ENCODE measurements at places on chromosomes 3 and 15. TPM values are rescaled to one million over a fixed set of nuclear protein-coding genes. Genes with fewer than 3 reads are reported as not detected.

GRCh38 chr3:141006344-141006743 is 44.8 kb upstream of the SPSB4 start:
- DNase-seq: no peak

GRCh38 chr15:38824719-38825118 is 260.1 kb upstream of the RASGRP1 start:
- no peak for DNase-seq

- DNase-seq: no peak
Measured at GRCh38 chr3:123421353-123422174, 27.3 kb downstream of the ADCY5 start.

GRCh38 chr15:90351479-90352106 is 491 bp upstream of the ZNF774 start:
- peak; percentile 24 for DNase-seq

DNA sequence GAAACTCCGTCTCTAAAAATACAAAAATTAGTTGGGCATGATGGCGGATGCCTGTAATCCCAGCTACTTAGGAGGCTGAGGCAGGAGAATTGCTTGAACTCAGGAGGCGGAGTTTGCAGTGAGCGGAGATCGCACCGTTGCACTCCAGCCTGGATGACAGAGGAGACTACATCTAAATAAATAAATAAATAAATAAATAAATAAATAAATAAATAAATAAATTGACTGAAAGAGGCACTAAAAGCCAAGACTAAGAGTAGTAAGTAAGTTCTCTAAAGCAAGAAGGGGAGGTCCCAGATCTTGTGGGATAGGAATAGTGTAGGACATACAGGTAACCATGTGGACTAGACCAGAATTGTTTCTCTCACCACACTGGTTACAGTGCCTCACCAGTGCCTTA is 40.0 kb downstream of the TLNRD1 start:
- DNase-seq: no peak

DNA sequence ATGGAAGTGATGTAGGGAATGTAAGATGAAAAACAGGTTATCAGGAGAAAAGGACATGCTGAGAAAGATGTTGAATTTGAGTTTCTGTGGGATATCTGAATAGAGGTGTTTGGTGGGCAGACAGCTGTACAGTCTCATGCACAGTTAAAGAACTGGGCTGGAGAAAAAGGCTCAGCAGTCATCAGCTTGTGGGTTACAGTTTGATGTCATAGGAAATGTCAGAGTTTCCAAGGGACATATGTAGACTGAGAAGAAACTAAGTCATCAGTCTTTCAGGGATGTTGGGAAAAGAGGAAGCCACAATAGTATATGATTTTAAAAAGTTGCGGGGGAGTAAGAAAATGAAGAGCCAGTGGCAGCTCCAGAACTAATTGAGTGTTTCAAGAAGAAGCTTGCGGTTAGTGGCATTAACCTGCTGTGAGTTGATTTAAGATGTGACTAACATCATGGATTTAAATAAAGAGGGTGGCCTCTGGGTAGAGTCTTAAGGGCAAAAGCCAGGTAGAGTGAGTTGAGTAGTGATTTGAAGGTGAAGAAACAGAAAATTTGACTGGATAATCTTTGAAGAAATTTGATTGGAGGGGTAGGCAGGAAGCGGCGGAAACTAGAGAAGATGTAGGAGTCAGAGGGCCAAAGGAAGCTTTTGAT is 24.6 kb downstream of the GORASP1 start:
- no peak for DNase-seq

DNA sequence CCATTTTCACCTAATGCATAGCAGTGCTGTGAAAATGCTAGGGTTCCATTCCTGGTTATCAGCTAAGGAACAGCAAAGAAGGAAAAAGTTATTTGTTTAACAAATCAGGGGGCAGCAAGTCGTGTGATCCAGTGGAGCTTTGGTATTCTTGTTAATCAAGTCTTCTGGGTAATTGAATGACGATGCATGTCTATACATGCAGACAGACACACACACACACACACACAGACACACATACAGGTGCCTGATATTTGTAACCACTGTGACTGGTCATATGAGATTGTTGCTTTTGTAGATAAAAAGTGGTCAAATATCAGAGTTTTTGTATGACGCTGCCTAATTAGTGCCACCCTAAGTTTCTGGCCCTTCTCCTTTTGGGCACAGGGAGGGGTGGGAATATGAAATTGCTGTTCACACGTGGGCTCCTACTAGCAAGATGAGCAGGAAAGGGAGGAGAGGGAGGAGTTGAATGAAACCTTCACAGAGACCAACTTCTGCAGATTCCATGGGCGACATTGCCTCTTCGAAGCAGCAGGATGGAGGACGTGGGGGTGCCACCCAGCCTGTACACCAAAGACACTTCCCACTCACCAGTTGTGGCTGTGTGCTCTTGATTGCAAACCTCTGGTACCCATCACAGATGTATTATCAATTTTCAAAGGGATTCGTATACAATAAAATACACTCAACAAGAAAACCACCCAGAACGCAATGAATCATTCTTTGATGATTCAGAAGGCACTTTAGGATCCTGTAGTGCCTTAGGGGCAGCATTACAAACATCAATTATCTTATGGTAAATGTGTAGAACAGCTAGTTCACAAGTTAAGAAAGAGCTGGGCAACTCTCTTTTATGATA is 281.9 kb upstream of the ICE2 start:
- no peak for DNase-seq

DNA sequence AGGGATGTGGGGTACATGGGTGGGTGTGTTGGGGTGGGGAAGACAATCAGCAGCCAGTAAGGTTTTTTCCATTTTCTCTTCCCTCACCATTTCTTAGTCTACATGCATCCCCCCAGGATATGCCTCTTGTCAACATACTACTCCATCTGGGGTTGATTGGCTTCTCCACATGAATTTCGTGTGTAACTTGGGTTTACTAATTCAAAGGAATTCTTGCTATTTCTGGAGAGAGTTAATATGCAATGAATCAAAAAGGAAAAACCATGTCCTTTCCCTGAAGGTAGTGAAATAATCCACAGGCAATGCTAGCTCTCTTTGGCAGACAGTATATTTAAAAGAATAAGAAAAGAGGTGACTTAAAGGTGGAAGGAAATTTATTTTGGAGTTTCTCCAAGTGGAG is 198.4 kb downstream of the EBLN2 start:
- DNase-seq: peak; percentile 20

GRCh38 chr15:73683777-73684580 is at the start of gene CD276:
CD276 (plus strand) TSS chr15:73684383; CDS start chr15:73699640, 15,257 bp downstream.
- peak; percentile 89 for DNase-seq

DNA sequence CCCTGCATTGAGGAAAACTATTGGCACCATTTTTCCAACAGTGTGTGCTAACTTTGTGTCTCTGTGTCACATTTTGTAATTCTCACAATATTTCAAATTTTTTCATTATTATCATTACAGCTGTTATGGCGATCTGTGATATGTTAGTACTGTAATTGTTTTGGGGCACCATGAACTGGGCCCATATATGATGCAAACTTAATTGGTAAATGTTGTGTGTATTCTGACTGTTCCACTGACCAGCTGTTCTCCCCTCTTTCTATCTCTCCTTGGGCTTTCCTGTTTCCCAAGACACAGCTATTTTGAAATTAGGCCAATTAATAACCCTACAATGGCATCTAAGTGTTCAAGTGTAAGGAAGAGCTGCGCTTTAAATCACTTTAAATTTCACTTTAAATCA is 2.2 kb upstream of the CYP8B1 start:
- no peak for DNase-seq

DNA sequence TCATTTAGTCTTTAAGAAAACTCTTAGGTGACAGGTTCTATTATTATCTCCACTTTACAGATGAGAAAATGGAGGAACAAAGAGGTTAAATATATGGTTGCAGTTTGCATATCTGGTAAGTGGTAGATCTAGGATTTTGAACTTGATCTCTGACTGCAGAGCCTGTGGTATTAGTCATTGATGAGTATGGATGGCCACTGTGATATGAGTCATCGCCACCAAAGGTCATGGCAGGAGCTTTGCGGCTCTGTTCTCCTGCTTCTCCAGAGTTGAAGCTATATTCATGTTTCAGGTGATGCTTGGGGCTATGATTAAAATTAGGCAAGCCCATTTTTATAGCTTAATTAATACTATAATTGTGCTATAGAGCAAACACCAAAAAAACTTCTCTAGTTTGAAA is 306.2 kb upstream of the DPPA4 start:
- DNase-seq: no peak

DNA sequence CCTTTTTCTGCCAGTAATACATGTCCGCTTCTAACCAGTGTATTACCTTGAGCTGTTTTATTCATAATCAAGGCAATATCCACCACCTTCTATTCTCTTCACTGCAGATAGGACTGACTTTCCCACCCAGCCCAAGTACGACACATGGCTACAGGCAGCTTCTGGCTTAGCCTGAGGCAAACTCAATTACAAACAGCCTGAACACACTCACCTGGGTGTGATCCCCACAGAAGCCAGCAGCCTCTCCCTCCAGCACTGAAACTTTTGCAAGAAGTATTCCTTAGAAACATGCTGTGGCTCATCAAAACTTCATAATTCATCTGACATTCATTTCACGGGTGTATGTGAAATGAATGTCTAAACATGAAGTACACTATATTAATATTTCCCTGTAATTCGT is 13.5 kb upstream of the KCNMB3 start:
- no peak for DNase-seq

- DNase-seq: no peak
Measured at GRCh38 chr15:46502667-46503066, 867.8 kb downstream of the SQOR start.

- DNase-seq: no peak
Measured at GRCh38 chr3:188122571-188123169, 31.3 kb upstream of the LPP start.

DNA sequence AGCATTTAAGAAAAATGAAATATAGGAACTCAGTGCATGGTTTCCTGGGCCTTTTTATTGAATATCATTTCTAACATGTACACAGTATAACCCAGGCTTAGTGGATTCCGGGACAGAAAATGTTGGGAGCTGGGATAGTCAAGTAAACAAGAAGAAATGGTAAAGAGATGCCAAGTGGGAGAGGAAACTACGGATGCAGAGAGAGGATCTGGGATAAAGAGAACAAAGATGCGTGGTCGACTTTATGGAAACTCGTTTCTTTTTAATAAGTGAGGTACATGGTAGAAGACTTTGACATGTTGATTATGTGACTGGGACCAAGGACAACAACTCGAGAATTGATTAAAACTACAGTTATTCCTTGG is 1.2 kb upstream of the GPR176 start:
- no peak for DNase-seq

GRCh38 chr15:56098195-56098863 is 104.9 kb upstream of the NEDD4 start:
- DNase-seq: peak; percentile 63

DNA sequence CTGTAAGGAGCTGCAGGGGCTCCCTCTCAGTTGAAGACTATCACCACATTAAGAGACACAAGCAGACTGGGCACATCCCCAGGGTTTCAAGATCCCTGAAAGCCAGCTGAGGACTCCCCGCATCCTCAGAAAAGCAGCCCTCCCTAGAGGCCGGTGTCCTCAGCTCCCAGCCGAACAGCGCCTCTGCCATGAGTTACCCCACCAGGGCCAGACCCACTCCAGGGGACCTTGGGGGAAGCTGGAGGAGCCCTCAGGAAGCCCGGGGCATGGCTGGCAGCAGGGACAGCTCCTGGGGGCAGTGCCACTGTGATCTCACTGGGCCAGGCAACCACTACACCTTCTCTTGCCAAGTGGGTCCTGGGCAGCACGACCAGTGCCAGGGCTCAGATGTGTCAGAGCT is 8.1 kb downstream of the KLF15 start:
- DNase-seq: no peak

- no peak for DNase-seq
Measured at GRCh38 chr15:51625236-51625635, 2.7 kb upstream of the DMXL2 start.

- no peak for DNase-seq
Measured at GRCh38 chr3:110767156-110767555, 304.5 kb upstream of the NECTIN3 start.

- peak; percentile 93 for DNase-seq
Measured at GRCh38 chr15:57752436-57752835, 45.9 kb downstream of the POLR2M start.

GRCh38 chr3:181879926-181880325 is 168.2 kb downstream of the SOX2 start:
- no peak for DNase-seq

- no peak for DNase-seq
Measured at GRCh38 chr3:82942041-82942440, 1180.6 kb upstream of the GBE1 start.

DNA sequence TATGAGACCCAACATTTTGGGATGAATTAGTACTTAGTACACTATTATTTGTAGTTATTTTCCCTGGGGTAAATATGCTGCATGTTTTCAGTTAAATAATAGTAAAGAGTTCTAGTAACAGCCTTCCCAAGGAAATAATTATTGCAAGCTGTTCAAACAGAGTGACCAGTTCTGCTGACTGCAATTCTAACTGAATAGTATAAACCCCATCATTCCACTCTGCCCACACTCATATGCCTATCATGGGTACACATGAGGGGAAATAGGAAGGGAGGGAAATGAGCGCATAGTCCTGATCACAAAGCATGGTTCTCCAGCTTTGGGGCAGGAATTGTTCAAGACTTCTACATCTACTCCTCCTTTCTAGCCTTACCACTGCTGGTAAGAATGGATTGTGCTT is 18.7 kb downstream of the UQCC5 start:
- no peak for DNase-seq

DNA sequence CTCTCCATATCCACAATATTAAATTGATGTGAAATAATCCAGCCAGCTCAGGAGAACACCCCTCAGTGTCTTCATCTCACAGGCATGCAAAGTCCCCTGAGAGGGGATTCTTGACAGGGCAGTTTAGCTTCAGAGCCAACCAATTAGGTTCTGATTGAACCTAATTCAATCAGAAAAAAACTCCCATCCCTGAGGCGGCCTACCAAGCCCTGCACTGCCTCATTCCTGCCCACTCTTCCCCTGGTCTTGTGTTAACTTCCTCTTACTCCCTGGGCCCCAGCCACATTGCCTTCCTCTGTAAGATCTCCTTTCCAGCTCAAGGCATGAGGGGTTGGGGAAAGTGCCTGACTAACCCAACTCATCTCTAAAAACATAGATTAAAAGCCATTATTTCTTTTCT is 46.1 kb downstream of the FRMD4B start:
- peak; percentile 61 for DNase-seq

DNA sequence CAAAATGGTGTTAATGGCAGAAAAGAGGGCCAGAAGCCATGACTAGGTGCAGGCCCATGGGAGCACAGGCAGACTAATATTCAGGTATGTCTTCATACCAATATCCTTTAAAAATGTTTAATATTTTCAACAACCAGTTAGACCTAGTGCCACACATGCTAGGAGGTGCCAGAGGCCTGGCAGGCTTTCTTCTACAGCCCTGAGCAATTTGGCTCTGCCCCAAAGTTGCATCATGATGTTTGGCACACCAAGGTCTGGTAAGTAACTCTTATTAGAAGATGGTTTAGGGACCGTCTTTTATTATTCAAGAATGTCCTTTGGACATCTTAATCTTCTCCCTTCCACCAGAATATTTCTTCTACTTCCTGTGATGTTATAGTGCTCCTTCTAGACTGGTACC is 34.8 kb downstream of the MITF start:
- no peak for DNase-seq

- peak; percentile 45 for DNase-seq
Measured at GRCh38 chr15:92069308-92070250, 216.1 kb downstream of the SLCO3A1 start.

The RLBP1 gene
- total RNA-seq: not detected

The USP19 gene
- 26.8 TPM for total RNA-seq

The CFAP92 gene
- total RNA-seq: 0.27 TPM

The SLC51A gene
- 0.44 TPM for total RNA-seq

The TXNRD3 gene
- total RNA-seq: 12.9 TPM

The GRM2 gene
- total RNA-seq: 0.31 TPM

The MKRN3 gene
- total RNA-seq: 0.62 TPM

The ADAMTS7 gene
- 4.9 TPM for total RNA-seq

The USP8 gene
- 42.4 TPM for total RNA-seq

The STARD5 gene
- 3.7 TPM for total RNA-seq

Data from muscle of leg (tissue), 16 donors.